Stimulated activated CD8-positive, alpha-beta memory T cell treated with anti-CD3 and anti-CD28 coated beads, Interleukin-7, amount 100 ng/mL, for 1 hour (primary cell): ENCODE measurements at places on chromosomes 4 and X.

GRCh38 chr4:12716896-12717295 is 767.2 kb downstream of the RAB28 start:
- no peak for DNase-seq

- DNase-seq = no peak
Observed at GRCh38 chr4:183154701-183155391, 55.8 kb downstream of the WWC2 start.

DNA sequence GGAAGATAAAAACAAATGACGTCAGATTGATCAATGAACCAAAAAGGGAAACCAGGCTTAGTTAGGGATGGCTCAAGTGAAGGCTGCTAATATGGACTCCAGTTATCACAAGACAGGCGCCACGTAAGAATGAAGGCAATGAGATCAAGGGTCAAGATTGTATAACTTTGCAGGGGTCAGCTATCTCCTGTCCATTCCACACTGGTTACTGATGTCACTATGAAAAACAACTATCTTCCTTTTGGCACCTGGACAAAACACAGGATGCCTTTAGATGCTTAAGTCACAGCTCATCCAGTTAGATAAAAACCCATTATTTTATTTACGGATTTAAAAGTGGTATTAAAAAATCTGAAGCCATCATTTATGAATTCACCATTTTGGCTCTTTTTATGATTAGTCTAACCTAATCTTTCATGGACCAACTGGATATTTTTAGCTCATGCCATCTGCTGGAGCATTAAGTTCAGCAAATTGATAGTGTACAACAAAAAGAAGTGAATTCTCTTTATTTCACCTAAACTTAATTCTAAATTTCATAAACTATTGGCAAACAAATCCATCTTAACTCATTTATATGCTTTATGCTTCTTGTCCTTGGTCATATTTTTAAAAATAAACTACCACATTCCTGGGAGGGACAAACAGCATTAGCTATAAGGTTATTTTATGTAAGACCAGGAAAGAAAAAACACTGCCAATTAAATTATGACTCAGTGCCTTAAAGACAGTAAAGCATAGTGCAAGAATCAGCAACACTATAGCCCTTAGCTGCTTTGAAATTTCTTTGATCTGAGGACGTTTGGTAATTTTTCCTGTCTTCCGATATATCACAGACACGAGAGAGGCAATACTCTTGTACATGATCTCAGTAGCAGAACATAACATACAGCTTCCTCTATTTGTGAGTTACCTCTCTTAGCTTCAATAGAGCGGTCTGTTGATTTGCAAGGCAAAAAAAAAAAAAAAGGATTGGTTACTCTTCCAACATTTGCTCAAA is 27.0 kb downstream of the DHX15 start:
- no peak for DNase-seq

DNA sequence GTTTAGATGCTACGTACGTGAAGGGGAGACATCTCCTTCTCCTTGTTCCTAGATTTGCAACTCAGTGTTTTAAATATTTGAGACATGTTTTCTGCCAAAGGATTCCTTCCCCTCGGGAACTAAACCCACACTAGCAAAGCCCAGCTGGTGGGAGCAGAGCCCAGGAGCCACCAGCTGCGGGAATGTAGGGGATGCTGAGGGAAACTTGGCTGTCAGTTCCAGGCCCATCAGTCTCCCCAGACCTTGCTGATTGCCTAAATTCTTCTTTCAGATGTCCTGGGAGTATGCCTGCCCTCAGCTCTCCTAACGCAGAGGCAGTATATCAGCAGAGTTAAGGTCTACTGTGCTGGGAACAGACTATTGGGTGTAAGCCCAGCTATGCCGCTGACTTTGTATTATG is 630.0 kb upstream of the TENM3 start:
- no peak for DNase-seq

GRCh38 chr4:42345962-42346544 is 51.2 kb upstream of the SHISA3 start:
- no peak for DNase-seq

- no peak for DNase-seq
Observed at GRCh38 chr4:58688568-58688967, 1578.4 kb upstream of the IGFBP7 start.

- no peak for DNase-seq
Observed at GRCh38 chrX:43840265-43840664, 42.0 kb downstream of the MAOB start.

DNA sequence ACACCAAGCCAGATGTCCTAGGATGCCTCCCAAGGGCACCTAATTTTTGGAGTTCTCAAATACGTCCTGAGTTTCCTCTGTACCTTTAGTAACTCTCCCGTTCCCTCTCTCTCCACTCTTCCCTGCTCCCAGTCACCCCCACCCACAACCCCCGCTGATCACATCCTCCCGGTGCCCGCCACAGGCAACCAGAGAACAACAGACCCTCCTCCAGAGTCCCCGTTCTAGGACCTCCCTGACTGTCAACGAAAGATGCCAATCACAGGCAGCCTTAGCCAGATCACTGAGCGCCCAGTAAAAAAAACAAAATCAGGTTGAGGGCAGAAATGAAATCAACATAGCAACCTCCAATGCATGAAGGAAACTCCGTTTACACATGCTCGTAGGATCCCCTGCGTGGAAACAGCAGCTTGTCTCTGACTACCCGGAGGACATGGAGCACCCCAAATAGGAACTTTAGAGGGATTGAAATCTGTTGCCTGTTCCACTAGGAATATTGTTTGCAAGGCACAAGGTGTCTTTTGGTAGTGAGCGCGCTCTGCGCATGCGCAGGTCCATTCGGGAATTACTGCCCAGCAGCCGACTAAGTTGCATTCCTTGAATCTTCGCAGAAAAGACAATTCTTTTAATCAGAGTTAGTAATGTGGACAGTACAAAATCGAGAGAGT is at the start of gene GABRB1:
Gene GABRB1, plus strand, starts transcription at position 557 of the 668 bp plus-strand sequence.
- DNase-seq = no peak

DNA sequence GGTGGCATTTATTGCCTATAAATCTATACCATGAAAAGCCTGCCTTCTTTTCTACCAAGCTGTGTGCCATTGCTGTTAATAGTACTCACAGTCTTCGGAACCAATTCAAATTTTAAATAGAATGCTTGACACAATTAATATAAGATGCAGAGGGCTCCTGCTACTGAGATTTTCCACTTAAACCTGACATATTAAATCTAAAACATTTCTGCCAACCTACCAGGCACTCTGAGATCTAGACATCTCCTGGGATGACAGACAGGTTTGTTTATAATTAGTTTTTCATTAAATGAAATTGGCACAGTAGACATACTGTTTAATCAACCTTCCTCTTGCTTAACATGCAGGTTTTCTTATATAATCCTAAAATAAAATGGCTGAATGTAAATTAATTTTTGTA is 117.3 kb upstream of the CBR4 start:
- no peak for DNase-seq

DNA sequence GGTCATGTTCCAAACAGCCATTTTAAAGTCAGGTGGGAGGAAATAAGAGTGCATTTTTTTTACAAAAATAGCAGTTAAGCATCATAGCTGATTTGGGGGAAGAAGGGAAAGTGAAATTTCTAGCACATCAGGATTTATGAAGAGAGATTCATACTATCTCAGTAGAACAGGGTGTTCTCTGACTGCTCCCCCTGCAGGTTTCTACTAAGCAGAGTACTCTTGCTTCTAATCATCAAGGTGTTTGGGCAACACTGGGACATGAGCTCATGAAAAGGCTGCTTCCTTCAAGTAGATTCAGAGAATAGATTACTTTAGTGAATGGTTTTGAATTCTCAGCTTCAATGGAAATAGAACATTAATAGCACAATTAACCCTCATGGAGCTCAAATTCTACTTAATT is 591.4 kb upstream of the PCDH10 start:
- no peak for DNase-seq

DNA sequence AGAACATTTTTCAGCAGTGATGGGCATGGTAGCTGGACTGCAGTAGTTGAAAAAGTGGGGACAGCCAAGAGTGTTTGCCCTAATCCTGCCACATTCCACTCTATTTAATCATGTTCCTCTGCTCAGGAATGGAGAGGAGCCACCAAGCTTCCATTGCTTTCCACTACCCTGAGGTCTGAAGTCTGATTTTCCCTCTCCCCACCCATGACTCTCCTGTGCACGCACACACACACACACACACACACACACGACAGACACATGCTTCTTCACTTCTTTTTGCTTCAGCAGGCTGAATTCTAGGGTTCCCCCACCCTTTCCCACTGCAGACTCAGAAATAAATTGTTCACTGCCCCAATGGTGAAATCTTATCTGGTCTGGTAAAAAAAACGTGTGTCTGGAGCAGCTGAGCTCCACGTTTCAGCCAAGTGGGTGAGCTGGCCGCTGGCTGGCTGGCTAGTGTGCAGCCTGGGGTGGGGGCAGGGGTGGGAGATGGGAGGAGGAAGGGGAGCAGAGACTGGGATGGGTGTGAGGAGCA is 142.7 kb upstream of the NALF2 start:
- DNase-seq = no peak

DNA sequence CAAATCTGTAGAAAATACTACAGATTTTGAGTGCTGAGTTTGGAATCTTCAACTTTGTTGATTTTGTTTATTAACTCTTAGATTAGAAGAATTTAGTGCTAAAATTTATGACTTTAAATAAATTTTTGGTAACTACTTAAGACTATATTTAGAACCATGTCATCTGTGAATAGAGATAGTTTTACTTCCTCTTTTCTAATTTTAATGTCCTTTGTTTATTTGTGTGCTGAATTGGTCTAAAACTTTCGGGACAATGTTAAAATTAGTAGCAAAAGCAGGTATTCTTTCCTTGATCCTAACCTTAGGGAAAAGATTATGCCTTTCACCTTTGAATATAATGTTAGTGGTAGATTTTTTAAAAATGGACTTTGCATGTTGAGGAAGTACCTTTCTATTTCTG is 119.7 kb upstream of the CXorf51A start:
- DNase-seq = no peak

- peak; percentile 5 for DNase-seq
Observed at GRCh38 chr4:26131711-26132110, 189.1 kb upstream of the RBPJ start.

- no peak for DNase-seq
Observed at GRCh38 chr4:26452565-26453531, 37.4 kb downstream of the CCKAR start.

DNA sequence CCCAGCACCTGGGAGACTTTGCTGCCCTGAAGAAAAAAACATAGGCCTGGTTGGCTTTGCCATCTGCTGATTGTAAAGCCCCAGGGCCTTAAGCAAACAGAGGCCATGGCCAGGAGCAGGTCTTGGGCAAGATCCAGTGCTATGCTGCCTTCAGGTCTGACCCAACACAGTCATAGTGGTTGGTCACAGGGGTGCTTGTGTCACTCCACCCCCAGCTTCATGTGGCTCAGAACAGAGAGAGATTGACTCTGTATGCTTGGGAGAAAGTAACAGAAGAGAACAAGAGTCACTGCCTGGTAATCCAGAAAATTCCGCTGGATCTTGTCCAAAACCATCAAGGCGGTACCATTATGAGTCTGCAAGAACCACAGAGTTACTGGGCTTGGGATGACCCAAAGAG is 24.4 kb upstream of the SMARCA5 start:
- no peak for DNase-seq

DNA sequence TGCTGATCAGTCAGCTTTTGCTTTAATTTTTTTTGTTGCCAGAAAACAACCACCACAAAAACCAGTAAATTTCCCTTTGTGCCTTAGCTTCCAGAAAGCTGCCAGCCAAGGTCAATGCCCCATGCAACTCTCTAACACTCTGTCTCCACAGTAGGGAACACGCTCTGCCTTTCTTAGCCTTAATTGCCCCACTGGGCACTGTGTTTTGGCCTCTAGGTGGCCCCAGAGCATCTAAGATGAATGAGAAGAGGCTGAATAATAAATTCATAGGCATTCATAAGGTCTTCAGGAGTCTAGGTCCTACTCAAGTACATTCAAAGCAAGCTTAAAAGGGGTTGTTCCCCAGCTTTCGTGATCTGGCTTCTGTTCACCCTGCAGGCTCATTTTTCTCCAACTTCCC is 57.7 kb upstream of the PASD1 start:
- DNase-seq = no peak

DNA sequence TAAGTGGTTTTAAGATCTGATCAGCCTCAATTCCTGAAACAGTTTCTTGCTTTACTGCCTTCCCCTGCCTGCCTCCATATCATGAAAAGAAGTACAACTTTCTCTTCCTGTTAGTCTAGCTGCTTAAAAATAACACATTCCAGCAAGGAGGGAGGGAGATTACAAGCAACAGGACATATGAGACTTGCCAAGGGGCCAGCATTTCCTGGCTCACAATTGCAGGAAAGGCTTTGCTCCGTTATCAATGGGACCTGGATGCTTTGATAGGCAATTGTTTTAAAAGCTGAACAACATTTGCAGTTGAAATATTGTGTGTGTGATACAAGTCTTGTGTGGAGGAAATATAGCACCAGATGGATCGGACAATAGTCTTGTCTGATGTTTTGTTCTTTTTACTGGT is 425.0 kb downstream of the FAT4 start:
- DNase-seq = no peak

DNA sequence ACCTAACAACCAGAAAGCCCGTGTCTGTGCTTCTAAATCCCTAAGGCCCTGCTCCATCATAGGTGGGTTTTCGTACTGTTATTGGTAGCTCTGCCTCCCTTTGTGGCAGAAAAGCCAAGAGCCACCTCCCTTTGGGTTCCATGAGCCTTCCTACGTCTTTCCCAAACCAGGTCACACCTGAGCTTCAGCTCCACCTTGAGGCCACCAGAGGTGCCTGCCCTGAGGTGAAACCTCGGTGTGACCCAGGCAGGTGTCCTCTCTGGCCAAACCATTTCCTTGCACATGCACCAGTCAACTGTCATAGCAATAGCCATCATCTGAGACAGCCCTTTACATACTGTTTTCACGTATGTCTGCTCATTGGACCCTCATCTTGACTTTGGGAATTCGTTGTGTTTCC is 188.0 kb upstream of the RBPJ start:
- DNase-seq = no peak

DNA sequence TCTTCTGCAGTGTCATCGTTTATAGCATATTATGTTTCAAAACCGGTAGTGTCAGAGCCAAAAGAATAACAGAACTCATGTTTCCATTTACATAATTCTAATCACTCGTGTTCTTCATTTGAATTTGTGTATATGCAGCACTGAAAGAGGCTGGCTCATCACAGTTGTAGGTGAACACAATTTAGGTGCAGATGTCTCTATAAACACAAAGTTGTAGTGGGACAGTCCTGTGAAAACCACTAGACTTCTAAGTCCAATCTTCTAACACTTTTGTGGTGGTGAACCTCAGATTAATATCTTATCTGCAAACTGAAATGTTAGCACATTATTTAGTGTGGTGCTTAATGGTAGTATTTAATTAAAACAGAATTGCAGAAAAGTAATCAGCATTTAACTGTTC is 872.4 kb downstream of the C4orf33 start:
- no peak for DNase-seq

- DNase-seq = no peak
Observed at GRCh38 chr4:47746122-47746521, 91.7 kb downstream of the CORIN start.

GRCh38 chr4:15918484-15919129 is 19.9 kb downstream of the FGFBP1 start:
- no peak for DNase-seq

GRCh38 chr4:10129196-10130177 is 12.9 kb upstream of the WDR1 start:
- no peak for DNase-seq

- DNase-seq = no peak
Observed at GRCh38 chr4:71614621-71615020, 169.3 kb downstream of the GC start.
